ENCODE measurements at places on chromosomes 6 and 20.

DNA sequence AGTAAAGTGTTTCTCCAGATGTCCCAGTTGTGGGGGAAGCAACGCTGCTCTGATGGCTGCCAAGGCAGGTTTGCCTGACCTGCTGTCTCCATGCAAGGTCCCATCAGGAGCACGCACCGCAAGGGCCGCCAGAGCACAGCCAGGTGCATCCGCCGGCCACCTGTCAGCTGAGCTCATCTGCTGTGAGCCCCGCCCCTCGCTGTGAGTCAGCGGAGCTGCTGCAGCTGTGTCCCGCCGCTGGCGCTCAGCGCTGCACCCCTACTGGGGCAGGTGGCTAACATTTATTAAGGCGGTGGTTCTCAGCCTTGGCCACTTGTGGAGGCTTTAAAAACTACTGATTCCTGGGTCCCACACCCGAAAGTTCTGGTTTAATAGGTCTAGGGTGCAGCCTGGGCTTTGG, 225.7 kb downstream of the UST start:
- DNase-seq: no peak

DNA sequence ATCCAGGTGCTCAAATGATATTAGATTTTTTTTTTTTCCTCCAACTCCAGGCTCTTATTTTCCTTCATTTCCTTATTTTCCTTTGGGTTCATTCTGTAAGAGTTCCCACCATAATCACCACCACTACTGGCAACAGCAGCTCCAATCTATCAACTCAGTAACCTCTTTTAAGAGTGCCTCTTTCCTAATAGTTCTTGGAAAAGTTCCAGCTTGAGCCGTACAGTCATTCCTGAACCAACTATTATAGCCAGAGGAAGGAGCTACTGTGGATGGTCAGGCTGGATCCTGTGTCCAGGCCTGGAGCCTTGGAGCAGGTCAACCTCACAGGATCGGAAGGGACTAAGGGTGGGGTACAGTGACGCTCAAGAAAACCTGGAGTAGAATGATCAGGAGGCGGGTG, 4.2 kb upstream of the ANGPT4 start:
- DNase-seq: no peak

- no peak for DNase-seq
Measured at GRCh38 chr20:24833592-24833991, 115.5 kb upstream of the CST7 start.

DNA sequence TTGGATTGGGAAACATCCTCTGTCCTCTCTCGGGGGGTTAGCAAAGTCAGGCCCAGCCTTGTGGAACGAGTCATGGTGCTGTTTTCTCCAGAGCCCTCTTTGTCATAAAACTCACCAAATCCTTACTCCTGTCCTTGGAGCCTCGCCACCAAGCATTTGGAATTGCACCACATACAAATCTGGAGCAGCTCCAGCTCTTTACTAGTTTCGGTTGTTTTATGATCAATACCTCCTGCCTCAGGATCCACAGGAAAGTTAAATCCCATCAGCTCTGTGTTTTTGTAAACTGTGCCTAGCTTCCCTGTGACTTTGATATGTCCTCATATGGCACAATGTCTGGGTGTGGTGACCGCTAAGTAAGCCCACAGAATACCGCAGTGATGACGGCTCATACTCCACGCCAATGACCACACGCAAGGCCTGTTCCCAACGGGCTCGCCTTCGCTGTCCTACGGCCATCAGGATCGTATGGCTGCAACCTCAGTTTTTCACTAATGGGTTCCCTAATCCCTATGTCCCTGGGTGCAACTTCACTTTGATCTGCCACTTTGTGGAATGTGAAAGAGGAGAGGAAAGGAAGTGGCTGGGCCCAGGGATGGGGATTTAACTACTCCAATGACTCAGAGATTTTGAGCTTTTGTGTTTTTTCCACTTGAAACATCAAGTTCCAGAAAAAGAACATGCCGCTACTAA, 111.3 kb upstream of the FOXQ1 start:
- DNase-seq: no peak

- no peak for DNase-seq
Measured at GRCh38 chr6:157672726-157673412, 150.2 kb upstream of the SNX9 start.

GRCh38 chr20:1997483-1998192, 3.8 kb upstream of the PDYN start:
- DNase-seq: no peak

DNA sequence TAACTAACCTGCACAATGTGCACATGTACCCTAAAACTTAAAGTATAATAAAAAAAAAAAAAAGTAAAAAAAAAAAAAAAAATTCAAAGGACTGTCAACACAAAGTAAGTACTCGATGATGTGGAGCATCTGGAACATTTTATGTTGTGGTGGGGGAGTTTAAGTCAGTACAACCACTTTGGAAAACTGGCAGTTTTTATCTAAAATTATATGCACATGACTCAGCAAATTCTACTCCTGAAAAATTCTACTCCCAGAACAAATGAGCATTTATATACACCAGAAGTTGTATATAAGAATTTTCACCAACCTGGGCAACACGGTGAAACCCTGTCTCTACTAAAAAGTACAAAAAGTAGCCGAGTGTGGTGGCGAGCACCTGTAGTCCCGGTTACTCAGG, 36.9 kb upstream of the CCDC28A start:
- DNase-seq: no peak

GRCh38 chr6:130008236-130008873, 10.0 kb upstream of the L3MBTL3 start:
- no peak for DNase-seq

- no peak for DNase-seq
Measured at GRCh38 chr6:143410859-143411270, 39.6 kb downstream of the ADAT2 start.

DNA sequence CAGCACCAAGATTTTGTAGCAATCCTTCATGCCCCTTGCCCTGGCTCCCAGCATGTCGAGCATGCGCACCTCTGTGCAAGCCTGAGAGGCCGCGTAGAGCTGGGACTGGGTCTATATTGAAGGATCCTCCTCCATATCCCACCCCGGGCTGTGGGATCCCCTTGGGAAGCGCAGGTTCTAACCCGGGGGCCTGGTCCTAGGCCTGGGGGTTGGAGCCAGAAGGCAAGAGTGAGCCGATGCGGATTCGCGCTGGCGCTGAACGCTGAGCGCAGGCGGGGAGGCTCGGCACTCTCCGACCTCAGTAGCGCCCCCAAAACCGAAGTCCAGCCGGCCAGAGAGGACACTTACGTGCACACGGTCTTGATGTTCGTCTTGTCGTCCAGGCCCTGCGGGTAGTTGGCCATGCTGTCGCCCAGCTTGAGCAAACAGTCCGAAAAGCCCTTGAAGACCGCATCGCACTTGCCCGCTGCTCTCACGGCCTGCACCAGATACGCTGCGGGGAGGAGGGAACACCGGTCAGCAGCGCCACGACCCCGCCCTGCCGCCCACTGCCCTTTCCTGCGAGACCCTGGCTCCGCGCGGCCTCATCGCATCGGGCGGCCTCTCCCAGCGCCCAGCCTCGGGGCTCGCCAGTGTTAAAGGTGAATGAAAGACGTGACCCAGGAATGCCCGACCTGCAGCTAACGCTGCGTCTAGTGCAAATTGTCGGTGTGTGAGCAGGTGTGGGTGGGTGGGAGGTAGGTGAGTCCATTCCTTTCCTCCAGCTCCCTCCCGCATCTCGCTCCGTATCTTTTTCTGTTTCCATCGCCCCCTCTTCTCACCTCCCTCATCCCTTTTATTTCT, 4.5 kb downstream of the NRN1 start:
- DNase-seq: no peak

- DNase-seq: no peak
Measured at GRCh38 chr20:62800314-62801259, 4.0 kb upstream of the OGFR start.

DNA sequence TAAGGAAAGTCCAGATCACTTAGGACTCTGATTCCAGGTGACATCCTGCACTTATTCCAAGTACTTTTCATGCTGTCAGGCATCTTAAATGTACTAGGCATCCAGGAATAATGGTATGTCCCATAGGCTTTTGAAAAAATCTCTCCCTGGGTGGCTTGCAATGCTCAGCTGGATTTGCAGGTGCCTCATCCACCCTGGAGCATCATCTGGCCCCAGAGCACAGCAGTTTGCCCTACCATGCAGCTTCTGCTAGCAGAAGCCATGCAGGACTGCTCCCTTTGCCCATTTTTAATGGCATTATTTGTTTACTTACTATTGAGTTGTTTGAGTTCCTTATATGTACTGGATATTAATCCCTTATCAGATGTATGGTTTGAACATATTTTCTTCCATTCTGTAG, 45.2 kb downstream of the DZANK1 start:
- no peak for DNase-seq

DNA sequence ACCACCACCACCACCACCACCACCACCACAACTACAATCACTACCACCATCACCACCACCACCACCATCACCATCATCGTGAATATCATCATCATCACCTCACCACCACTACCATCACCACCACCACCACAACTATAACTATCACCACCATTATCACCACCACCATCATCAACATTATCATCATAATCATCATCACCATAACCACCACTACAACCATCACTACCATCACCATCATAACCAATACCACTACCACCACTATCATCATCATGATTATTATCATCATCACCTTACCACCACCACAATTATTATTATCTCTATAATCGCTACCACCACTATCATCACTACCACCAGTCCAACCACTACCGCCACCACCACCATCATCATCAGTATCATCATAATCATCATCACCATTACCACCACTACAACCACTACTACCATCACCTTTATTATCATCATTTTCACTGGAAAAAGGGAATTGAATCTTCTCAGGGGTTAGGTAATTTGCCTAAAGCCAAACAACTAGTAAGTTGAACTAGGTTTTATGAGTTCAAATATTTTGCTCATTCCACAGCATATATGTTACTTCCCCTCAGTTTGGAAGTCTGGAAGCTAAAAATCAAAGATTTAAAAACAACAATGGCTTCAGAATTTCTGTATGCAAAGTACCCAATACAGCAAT, 8.3 kb downstream of the RIPOR2 start:
- DNase-seq: no peak

DNA sequence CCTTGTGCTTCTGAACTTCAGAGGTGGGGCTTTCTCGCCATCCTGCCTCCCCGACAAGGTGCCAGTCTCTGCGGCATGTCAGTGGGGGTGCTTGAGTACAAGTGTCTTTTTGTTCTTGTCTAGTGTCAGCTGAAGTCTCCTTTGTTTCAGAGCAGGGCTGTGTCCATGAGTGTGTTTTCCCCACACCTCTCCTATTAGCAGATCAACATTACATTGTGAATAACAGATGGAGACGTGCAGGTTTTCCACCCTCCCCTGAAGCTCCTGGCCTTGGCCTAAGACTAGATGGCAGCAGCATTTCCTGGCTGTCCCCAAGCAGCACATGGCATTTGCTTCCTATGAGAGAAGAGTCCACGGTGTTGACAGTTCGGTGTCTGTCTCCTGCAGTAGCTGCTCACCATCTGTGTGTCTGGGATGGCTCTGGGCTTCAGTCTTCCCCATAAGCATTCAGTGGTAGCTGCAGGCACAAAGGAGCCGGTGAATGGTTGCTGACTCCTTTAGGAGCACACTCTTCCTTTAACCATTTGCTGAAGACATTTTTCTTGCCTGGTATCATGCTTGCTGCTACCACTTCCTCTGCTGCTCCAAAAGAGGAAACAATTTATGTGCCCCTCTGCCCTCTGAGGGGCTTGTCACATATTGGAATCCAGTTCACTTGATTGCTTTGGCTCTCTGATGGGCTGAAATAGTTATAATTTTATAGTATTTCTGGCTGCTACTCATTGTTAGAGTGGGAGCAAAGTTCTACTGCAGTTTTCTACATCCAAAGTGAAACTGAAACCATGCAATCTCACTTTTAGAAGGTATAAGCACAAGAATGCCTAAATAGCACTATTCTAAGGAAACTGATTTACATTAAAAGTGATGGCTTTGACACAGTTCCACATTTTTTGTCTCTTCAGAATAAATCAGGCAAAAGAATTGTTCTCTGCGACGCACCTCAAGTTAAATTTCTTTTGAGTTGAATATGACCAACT, 913.0 kb downstream of the C6orf118 start:
- no peak for DNase-seq

DNA sequence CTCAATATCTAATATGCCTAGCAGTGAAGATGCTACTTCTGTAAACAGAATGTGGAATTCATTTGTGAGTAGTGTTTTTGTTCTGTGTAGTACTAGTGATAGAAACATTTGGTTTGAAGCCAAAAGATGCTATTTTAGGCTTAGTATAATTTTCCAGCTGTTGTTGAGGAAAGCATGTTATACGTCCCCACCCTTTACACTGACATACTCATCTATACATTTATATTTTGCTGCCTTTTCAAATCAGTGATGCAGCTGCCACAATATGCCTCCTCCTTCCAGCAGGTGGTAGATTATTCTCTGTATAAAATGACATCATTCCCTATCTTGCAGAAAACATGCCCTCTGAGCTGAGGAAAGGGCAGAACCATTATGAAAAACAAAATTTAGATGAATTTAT, 1217.6 kb upstream of the GJE1 start:
- no peak for DNase-seq

DNA sequence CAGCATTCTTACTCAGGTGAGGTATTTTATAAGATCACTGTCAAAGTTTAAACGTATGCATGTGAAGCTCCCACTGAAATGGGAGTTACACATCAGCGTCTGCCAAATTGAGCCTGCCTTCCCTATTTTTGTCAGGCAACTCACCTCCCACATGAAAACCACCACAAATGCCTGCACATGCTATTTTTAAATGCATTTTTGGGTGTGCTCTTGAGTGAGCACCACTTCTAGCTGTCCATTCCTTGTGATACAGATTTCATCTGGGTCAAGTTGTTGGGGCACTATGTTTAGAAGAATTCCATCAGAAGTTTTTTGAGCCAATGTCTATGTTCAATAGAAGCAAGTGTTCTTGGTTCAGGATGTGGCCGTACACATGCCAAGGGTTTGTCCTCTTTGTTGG, 71.7 kb upstream of the RIPPLY2 start:
- DNase-seq: no peak

DNA sequence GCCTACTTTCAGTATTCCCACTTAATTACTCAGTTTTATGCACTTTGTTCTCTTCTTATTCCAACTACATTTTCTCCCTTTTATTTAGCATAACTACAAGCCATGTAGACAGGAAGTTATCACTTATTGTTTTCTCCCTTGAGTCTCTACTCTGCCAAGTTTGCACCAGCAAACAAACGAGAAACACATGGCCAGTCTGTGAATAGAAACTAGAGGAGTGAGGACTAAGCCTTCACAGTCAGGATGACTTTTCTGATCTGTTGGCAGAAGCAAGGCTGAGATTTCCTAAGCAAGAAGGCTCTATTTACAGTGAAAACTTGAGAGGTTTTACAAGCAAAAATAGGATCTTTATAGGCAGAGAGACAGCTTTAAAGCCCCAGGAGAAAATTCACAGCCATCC, 69.8 kb upstream of the TINAG start:
- DNase-seq: no peak

- DNase-seq: no peak
Measured at GRCh38 chr6:129440691-129441090, 269.3 kb downstream of the ARHGAP18 start.

GRCh38 chr6:84027340-84028181, 6.0 kb upstream of the MRAP2 start:
- DNase-seq: no peak

GRCh38 chr20:6558341-6558740, 209.1 kb upstream of the BMP2 start:
- no peak for DNase-seq

Data from stimulated activated CD8-positive, alpha-beta memory T cell treated with anti-CD3 and anti-CD28 coated beads, Interleukin-4, amount 100 ng/mL, for 1 hour (primary cell).